Retina (tissue), 1 donor: ENCODE measurements at places on chromosomes 4 and X.

DNA sequence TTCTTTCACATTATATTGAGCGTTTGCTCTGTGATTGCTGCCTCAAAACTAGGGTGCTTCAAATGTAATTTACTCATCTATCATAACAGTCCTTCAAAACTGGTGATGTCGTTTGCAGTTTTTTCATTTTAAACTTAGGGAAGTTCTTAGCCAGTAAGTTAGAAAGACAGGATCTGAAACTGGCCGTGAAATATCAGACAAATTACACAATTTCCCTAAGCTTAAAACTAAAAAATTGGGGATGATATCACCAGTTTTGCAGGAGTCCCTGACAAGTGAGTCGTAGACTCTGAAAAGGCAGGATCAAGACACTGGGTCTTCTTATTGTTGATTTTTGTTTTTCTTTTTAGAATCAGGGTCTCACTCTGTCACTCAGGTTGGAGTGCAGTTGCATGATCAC, 44.8 kb downstream of the MOB1B start:
- DNase-seq: no peak

DNA sequence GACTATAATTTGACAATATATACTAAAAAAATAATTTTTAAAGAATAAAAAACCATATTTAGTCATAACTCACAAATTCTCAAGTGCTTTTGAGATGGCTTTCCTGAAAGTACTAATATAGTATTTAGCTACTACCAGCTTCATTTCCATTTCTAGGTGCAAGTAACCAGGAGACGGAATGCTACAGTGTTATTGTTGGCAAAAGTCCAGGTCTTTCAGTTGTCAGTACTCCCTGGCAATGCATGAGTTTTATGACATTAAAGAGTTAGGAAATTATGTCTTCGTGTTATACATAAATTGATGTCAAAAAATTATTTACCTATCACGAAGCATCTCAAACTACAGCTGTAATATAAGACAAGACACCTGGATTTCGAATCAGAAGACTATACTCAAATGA, 45.0 kb downstream of the TMEM47 start:
- no peak for DNase-seq

DNA sequence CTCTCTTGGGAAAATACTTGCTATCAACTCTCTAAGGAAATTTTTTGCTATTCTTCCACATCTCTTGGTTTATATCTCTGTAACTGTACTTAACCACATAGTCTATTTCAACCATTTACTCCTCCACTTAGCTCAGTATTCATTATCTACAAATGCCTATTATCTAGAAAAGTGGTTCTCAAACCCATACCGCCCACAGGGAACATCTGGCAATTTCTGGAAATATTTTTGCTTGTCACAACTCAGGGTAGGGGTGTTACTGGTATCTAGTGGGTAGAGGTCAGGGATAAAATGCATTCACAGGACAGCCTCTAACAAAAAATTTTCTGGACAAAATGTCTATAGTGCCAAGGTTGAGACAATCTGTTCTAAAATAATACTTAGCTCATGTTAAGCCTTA, 14.4 kb downstream of the ATRX start:
- no peak for DNase-seq

- DNase-seq: no peak
Observed at GRCh38 chrX:109393859-109394258, 88.0 kb downstream of the GUCY2F start.

GRCh38 chr4:71272976-71273375, 65.8 kb upstream of the SLC4A4 start:
- no peak for DNase-seq
